ENCODE measurements at places on chromosomes 5 and 9. TPM values are rescaled to one million over a fixed set of nuclear protein-coding genes. Genes with fewer than 3 reads are reported as not detected.

Gene PPP2R2B
- total RNA-seq = 0.12 TPM

Gene RNF183
- total RNA-seq = not detected

Gene IFNB1
- not detected for total RNA-seq

Gene PCDHGA3
- not detected for total RNA-seq

Gene ADAMTS2
- 0.09 TPM for total RNA-seq

Gene PCDHA12
- total RNA-seq = 2.9 TPM

Gene NKD2
- total RNA-seq = 22.6 TPM

Gene TTC33
- total RNA-seq = 9.9 TPM

Gene PDZD2
- total RNA-seq = 0.21 TPM

Gene CCDC152
- not detected for total RNA-seq
